ENCODE measurements at places on chromosomes 6 and 20.
A peak's percentile ranks its signal among the peaks of the same experiment; 100 is the strongest.

- DNase-seq, result no peak
Observed at GRCh38 chr20:23179766-23180403, 93.8 kb upstream of the CD93 start.

GRCh38 chr6:35363293-35363750 is 21.0 kb downstream of the PPARD start:
- DNase-seq, result no peak

- DNase-seq, result no peak
Observed at GRCh38 chr6:87482366-87482765, 9.6 kb downstream of the SLC35A1 start.

DNA sequence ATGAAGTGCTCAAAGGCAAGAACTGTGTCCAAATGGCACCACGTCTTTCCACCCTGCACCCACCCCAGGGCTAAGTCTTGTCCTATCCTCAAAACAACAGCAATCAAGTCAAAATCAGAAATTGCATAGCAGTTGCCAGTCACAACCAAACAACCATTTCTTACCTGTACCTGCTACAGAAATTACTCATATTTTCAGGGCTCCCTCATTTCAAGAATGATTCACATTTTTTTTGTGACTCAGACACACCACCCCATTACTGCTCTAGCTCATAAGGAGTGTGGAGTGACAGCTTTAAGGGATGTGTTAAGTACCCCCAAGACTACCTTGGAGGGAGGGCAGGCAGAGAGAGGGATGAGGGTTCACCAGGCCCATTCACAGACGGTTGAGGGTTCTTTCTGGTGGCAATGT is 111.7 kb downstream of the TRERF1 start:
- peak; percentile 52 for DNase-seq

- no peak for DNase-seq
Observed at GRCh38 chr6:138088326-138088762, 18.9 kb downstream of the PERP start.

GRCh38 chr20:33667245-33667675 is 517 bp downstream of the ACTL10 start:
- no peak for DNase-seq

GRCh38 chr6:153099636-153100035 is 31.4 kb downstream of the RGS17 start:
- no peak for DNase-seq

DNA sequence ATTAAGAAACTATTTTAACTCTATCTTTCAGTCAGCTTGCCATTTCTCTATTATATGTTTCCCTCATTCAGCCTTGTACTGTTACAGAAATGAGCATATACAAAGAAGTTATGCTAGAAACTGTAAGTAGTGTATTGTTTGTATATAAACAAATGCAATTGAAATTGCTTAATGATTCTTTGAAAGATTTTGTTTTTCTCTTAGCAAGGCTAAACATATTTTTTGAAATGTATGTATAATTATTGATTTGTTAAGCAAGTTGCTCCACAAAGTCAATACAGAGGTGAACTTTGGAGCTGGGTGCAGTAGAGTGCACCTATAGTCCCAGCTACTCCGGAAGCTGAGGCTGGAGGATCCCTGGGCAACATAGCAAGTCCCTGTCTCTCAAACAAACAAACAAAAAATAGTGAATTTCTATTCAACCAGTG is 253.6 kb downstream of the RNGTT start:
- no peak for DNase-seq

GRCh38 chr20:11509776-11510175 is 407.9 kb upstream of the BTBD3 start:
- no peak for DNase-seq

DNA sequence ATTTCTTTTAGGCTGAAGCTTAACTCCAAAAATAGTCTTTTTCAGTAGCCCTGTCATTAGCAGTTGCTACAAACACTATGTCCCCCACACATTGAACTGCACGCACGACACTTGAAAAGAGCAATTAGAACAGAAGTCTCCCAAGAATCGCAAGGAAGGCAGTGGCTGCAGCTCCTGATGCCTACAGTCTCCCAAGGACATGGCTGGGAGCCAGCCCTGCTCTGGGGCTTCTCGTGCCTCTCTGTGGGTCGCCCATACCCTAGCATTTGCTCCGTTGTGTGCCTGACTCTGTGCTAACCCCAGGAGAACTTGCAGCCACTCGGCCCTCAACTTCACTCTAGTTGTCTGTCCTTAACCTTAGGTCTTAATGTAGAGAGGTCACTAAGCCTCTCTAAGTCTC is 454.2 kb downstream of the PTPRT start:
- DNase-seq, result no peak

Data from stimulated activated CD4-positive, alpha-beta T cell treated with anti-CD3 and anti-CD28 coated beads, Interleukin-12 subunit alpha, Interleukin-12 subunit beta, amount 100 ng/mL, for 48 hours (primary cell).